Midbrain (tissue), 1 donor: ENCODE measurements at places on chromosomes 13 and 19.

- DNase-seq, result no peak
These were observed 13.1 kb upstream of the CD22 start for GRCh38 chr19:35315883-35316282.

DNA sequence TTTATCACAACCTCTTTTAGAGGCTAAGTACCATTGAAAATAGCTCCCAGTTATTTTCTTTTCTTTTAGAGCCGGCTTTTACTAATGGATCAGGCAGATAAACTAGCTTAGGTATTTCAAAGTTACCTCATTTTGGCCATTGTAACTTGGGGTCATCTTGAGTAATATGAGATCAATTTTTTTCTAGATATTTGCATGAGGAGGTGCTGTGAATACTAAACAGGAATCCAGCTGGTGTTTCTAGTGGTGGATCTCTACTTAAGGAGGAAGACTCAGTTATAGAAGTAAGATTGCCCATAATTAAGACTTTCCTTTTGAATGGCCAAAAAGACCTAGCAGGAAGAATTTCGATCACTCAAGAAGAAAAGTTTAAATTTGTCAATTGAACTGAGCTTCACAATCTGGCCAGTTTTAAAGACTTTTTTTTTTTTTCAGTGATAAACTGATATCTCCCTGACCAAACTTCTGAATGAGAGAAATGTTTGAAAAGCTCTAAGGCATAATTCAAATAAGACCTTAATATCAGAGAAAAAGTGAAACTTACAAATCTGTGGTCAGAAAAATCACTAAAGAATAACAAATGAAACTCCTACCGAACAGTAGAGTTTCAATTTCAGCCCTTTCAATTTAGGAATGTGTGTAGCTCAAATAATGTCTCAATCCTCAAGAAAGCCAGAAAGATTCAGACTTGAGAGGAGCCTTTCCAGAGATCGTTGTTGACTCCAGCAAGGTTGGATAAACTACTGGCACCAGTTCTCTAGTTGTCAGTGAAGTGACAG is 11.6 kb upstream of the NAA16 start:
- DNase-seq, result no peak

DNA sequence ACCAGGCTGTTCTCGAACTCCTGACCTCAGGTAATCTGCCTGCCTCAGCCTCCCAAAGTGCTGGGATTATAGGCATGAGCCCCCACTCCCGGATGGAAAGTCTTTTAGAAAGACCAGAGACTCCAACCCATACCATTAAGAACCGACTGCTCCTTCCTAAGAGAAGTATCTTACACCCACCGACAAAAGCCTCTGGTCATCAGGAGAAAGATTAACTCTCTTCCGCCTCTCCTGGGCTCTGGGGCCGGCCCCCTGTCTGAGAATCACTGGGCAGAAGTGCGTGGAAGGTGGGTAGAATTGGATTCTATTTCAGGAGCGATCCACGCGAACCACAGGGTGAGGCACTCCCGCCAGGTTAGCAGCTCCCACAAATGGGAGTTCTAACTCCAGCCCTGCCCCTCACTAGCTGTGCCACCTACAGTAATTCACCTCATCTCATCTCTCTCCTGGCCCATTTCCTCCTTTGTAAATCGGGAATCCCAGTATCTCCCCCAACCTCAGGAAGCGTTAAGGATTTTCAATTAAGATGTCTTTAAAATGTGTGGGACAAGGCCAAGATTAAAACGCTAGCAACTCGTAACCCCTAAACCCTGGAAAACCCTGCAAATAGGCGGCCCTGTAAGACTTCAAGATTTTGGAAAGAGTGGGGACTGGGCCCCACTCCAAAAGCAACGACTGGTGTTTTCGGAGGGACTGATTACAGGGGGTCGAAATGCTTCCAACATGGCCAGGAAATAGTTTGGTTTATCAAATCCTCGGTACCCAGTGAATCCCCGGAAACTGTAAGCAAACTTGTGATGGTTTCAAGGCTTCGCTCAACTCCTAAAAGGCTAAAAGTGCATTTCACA is 1.3 kb downstream of the HNRNPL start:
- DNase-seq, result no peak

- DNase-seq, result peak; percentile 27
These were observed 405.0 kb downstream of the COG6 start for GRCh38 chr13:40060296-40061007.

- DNase-seq, result no peak
These were observed 2.5 kb upstream of the ZMYM2 start for GRCh38 chr13:19955873-19956559.

- no peak for DNase-seq
These were observed 2.4 kb downstream of the RAB3D start for GRCh38 chr19:11337080-11337479.

DNA sequence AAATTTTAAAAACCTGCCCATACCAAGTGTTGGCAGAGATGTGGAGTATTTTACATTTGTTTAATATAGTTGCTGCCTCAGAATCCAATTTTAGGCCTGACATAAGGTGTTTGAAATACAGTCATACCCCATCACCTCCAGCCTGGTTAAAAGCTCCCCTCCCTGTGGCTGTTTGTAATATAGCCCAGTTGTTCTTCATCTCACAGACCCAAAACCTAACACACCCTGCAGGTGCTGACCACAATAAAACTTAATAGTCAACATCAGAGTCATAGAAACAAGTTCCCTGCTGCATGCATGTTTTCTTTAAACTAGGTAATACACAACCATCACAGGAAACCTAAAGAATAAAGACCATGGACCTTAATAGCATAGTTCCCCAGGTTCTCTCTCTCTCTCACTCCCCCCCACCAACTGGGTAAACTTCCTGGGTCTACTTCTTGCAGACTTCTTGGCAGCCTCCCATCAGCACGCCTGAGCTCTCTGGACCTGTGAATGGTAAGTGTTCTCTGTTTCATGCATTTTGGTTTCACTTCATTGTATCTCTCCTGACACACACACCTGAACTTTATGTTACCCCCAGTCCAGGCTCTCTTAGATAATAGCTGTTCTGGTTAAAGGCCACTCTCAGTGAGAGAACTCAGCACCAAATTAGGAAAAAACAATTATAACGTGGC is 1369.9 kb downstream of the EFNB2 start:
- DNase-seq, result no peak

DNA sequence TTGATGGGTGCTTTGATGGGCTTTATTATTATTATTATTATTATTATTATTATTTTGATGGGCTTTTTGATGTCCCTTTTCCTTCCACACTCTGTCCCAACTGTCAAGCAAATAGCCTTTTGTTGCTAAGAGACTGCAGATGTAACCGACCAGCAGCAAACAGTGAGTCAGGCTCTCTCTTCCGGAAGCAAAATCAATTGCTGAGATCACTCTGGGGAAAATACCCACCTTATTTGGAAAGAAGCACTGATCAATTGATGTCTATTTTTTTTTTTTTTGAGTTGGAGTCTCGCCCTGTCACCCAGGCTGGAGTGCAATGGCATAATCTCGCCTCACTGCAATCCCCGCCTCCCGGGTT is 2.9 kb downstream of the LDLR start:
- DNase-seq, result peak; percentile 32

DNA sequence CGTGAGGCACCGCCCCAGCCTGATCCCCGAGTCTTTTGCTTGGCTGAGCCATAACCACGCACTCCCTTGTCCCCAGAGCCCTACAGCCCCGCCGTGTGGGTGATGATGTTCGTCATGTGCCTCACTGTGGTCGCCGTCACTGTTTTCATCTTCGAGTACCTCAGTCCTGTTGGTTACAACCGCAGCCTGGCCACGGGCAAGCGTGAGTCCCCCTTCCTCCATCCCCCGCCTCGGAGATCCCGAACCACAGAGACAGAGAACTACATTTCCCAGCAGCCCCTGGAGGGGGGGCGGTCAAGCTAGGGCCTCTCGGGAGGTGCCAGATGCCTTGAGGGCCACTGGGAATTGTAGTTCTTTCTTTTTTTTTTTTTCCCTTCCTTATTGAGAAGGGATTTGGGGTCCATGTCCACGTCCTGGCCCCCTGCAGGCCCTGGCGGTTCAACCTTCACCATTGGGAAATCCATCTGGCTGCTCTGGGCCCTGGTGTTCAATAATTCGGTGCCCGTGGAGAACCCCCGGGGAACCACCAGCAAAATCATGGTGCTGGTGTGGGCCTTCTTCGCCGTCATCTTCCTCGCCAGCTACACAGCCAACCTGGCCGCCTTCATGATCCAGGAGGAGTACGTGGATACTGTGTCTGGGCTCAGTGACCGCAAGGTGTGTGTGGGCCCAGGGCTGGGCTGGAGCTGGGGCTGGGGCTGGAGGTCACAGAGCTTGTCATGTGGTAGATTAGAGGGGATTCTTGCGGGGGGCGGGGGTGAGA is 25.9 kb downstream of the GRIN2D start:
- peak; percentile 26 for DNase-seq

DNA sequence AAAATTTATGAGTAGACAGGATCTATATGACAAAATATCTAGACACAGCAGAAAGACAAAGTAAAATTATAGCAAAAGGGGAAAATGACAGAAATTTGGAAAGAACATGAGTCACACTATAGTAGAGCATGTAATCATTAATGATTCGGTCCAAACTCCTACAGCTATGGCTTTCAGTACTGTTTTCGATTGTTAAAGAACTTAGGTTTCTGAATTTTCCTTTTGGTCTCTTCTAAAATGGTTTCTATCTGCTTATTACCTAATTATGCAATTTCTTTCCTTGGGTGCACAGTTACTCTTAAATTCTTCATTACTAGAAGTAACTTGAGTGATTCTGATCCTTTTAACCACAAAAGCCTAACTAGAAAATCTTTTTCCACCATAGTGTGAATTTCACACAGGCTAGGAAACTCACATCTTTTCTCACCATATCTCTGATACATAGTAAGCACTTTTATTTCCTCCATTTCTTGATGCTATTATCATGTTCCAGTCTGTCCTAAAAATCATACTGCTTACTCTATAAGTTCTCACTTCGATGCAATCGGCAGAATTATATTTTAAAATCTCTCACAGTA is 1101.4 kb downstream of the PCDH9 start:
- no peak for DNase-seq

DNA sequence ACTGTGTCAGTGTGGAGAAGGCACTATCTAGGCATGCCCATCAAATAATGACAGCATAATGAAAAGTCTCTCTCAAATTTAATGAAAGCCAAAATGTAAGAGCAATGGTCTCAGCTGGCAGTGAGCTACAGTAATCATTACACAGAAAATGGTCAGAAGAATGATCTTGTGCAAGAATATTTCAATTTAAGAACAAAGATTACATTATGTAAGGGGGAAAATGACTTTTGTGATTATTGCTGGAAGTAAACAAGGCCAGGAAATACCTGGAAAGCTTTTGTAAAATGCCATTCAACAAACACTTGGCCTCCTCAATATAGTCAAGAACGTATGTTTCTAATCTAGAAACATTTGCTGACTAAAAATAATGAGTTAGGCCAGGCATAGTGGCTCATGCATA is 89.1 kb downstream of the CAB39L start:
- DNase-seq, result no peak

- DNase-seq, result no peak
These were observed 200.2 kb downstream of the DCLK1 start for GRCh38 chr13:35930665-35931631.

GRCh38 chr19:48194041-48194843 is 23.8 kb downstream of the ZSWIM9 start:
- DNase-seq, result no peak

GRCh38 chr13:89181041-89181440 is 1509.9 kb downstream of the SLITRK5 start:
- DNase-seq, result no peak

- peak; percentile 48 for DNase-seq
These were observed 1.1 kb downstream of the FOXO1 start for GRCh38 chr13:40665126-40666044.

DNA sequence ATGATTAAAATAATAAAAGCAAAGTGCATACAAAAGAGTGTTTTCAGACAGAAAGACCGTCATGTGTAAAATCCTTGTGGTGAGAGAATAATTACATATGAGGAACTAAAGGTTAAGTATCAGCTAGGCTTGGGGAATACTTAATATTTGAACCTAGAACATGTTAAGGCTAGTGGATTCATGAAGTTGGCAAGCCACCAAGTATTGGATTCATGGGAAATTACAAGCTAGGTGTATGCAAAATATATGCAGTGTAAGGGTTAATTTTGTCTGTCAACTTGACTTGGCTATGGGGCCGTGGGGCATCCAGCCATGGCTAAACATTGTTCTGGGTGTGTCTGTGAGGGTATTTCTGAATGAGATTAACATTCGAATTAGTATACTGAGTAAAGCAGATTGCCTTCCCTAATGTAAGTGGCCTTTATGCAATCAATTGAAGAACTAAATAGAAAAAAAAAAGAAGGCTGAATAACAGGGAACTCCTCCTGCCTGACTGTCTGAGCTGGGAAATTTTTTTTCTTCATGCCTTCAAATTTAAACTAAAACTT is 533.5 kb upstream of the KLF12 start:
- DNase-seq, result no peak

- no peak for DNase-seq
These were observed 2.0 kb downstream of the CAB39L start for GRCh38 chr13:49441846-49442245.

- DNase-seq, result no peak
These were observed 48.3 kb downstream of the KDM4B start for GRCh38 chr19:5017235-5017634.

DNA sequence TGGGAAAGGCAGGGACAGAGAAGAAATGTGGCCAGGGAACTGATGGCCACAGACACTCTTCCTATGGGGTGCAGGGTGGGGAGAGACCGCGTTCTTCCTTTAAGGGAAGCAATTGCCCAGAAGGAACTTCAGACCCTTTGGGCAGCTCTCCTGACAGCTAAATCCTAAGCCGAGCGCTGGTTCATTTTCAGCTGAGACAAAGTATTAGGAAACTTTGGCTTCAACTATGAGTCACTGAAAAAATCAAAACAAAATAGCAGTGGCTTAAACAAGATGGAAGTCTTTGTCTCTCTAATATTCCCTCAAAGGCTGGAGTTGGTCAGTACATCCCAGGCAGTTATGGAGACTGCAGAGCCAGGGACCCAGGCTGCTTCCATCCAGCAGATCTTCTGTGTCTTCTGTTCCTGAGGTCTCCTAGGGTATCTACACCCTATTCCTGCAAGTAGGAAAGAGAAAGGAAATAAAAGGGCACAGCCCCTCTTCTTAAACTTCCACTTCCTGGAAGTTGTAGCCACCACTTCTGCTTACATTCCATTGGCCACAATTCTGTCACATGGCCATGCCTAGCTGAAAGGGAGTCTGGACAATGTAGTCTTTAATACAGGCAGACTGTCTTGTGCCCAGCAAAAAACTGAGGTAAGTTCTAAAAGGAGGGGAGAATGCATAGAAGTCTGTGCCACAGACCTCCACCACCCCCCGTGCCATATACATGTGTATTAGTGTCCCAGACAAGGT is 163.5 kb downstream of the KATNAL1 start:
- no peak for DNase-seq

DNA sequence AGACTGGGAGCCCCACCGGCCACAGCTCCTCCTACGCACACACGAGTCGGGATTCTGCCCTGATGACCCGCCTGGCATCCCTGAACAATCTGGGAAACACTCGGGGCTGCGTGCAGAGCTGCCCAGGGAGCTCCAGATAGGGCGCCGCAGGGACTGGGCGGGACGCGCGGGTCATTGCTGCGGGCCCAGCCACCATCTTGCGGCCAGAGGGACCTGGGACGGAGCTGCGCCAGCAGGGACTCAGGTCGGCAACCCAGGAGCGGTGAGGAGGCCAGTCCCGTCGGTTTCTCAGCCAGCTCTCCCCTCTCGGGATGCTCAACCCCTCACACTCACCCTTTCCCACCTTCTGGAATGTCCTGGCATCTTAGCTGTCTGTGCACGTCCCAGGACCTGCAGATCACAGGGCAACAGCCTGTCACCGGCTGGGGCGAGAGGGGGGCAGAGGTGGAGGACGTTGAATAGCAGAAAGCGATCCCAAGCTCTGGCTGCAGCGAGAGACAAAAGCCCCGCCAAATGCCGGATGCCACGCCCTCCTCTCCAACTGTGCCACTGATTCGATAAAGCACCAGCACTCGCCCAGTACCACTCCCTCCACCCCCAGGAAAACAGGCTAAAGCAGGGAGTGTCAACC is 20.4 kb upstream of the ZNF91 start:
- DNase-seq, result no peak
